ENCODE measurements at places on chromosomes 6 and 20. TPM values are rescaled to one million over a fixed set of nuclear protein-coding genes. Genes with fewer than 3 reads are reported as not detected.

Gene TDP2
- 38.3 TPM for polyA plus RNA-seq

Gene NOX3
- not detected for polyA plus RNA-seq

Gene WFDC12
- not detected for polyA plus RNA-seq

Gene TMEM244
- 0.84 TPM for polyA plus RNA-seq

Gene BPI
- not detected for polyA plus RNA-seq

Gene SLC22A16
- not detected for polyA plus RNA-seq

Gene POM121L2
- not detected for polyA plus RNA-seq

Gene ABHD16B
- polyA plus RNA-seq: 0.19 TPM

Gene RAET1L
- polyA plus RNA-seq: not detected

Gene SFTA2
- polyA plus RNA-seq: 0.60 TPM

Gene FAM110A
- polyA plus RNA-seq: 19.3 TPM

Gene OR2H2
- polyA plus RNA-seq: not detected

Gene FNDC11
- polyA plus RNA-seq: 2.5 TPM

Gene ARHGAP40
- not detected for polyA plus RNA-seq
